ENCODE measurements at places on chromosomes 13 and 19. TPM values are rescaled to one million over a fixed set of nuclear protein-coding genes. Genes with fewer than 3 reads are reported as not detected.

ZNF813 gene
- 0.22 TPM for total RNA-seq

CEACAM7 gene
- total RNA-seq = not detected

GPR18 gene
- not detected for total RNA-seq

IQCN gene
- 0.55 TPM for total RNA-seq

ETV2 gene
- total RNA-seq = 2.7 TPM

MBD3L1 gene
- not detected for total RNA-seq

CACNG8 gene
- total RNA-seq = 1.5 TPM

CEACAM4 gene
- not detected for total RNA-seq

CLEC11A gene
- total RNA-seq = 8.1 TPM

MBNL2 gene
- total RNA-seq = 15.1 TPM

CERS1 gene
- 6.3 TPM for total RNA-seq

Measured in A549 treated with DMSO at 1 μM for 4 hours (cell line).